ENCODE measurements at places on chromosomes 6 and 20.

DNA sequence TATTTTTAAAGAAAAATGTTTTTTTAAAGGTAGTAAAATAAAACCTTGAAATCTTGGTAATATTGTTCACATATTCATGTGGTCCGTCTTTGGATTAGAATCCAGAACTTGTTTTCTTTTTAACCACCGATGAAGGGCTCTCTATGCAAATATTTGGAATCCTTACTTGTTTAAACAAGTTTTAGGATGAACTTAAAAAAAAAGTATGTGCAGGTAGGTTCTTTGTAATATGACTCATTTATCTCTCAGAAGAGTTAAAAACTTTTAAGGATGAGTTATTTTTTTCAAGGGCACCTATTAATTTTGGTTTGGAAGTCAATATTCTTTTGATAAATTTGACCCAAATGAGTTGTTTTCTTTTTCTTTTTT lies 8.9 kb downstream of the DSP start:
- H3K27ac ChIP-seq: no peak overlapping the region
- H3K36me3 ChIP-seq: no peaks in the 10 kb centered on the region
- no peak overlapping the region for H3K4me3 ChIP-seq

GRCh38 chr20:18729231-18729825 lies 84.3 kb upstream of the SCP2D1 start:
- H3K4me3 ChIP-seq: peak overlapping the region; percentile 83
- peak overlapping the region; percentile 85 for H3K27ac ChIP-seq
- no peaks in the 10 kb centered on the region for H3K36me3 ChIP-seq
- H3K4me1 ChIP-seq: peaks cover 36% of the 10 kb centered on the region
- H3K27me3 ChIP-seq: no peaks in the 10 kb centered on the region
- DNase-seq: no peak

DNA sequence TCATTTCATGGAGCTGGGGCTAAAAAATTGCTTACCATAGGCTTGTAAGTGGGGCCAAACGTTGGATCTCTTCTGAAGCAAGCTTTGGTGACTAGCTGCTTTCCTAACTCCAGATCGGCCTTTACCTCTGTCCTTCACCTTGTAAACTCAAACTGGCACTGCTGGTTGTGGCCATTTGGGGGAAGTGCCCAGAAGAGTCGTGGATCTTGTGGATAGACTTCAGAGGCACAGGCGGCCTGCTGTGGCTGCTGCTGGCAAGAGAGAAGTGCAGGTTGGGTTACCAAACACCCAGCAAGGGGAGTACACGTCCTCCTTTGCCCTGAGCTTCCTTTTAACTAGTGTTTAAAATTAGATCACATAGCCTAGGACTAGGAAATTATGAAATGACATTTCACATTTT lies 36.8 kb upstream of the KLHL31 start:
- H3K27ac ChIP-seq: no peak overlapping the region
- H3K4me1 ChIP-seq: no peaks in the 10 kb centered on the region
- no peaks in the 10 kb centered on the region for H3K36me3 ChIP-seq
- no peak for DNase-seq
- no peaks in the 10 kb centered on the region for H3K27me3 ChIP-seq
- H3K4me3 ChIP-seq: no peak overlapping the region

GRCh38 chr6:22306741-22307466 lies 10.1 kb upstream of the PRL start:
- H3K4me3 ChIP-seq: no peak overlapping the region
- no peak overlapping the region for H3K27ac ChIP-seq
- peaks cover 9% of the 10 kb centered on the region for H3K4me1 ChIP-seq
- DNase-seq: no peak
- peaks cover 18% of the 10 kb centered on the region for H3K36me3 ChIP-seq
- H3K27me3 ChIP-seq: no peaks in the 10 kb centered on the region

- H3K4me3 ChIP-seq: no peak overlapping the region
- no peak for DNase-seq
- no peak overlapping the region for H3K27ac ChIP-seq
- no peaks in the 10 kb centered on the region for H3K27me3 ChIP-seq
- H3K4me1 ChIP-seq: peaks cover 26% of the 10 kb centered on the region
Measured at GRCh38 chr20:32438331-32438858, 80.3 kb downstream of the ASXL1 start.

DNA sequence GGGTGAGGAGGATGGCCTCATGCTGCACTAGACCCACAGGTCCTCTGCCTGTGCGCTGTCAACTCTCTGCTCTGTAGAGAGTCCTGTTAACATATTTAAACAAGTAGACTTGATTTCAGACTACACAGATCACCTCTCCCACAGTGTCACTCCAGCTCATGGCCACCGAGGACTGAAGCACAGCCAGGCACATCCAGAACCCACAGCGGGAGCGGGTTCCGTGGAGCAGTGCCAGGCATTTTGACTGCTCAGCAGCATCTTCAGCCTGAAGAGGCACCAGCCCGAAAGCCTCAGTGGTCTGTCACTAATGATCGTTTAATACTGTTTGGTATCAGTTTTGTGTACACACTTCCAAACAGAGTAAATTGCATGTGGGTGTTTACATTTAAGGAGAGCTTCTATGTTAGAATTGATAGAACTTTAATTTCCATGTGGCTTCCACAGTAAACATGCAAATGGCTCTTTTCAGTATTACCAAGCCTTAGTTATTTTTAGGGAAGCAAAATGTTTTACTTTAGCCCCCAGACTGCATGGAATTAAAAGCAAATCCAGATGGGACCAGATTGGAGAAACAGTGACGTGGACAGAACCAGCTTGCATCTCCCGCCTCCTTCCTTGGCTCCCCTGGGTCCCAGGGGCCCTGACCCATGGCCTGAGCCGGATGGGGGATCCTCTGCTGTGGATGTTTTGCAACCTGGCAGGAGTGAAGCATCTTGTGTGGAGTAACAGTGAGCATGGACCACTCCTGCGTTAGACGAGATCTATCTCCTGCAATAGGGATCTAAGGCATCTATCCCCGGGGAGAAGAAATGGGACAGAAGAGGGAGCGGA lies 196.7 kb upstream of the CDH4 start:
- H3K36me3 ChIP-seq: no peaks in the 10 kb centered on the region
- H3K27ac ChIP-seq: no peak overlapping the region
- H3K4me1 ChIP-seq: no peaks in the 10 kb centered on the region

DNA sequence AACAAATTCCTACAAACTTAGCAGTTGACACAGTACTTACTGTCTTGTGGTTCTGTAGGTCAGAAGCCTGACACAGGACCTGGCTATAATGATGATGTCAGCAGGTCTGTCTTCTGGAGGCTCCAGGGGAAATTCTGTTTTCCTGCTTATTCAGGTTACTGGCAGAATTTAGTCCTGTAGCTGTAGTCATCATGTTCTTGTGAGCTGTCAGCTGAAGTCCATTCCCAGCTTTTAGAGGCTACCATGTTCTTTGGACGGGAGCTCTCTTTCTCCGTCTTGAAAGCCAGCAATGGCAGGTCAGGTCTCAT lies 99.2 kb downstream of the HIVEP1 start:
- H3K27me3 ChIP-seq: no peaks in the 10 kb centered on the region
- H3K4me3 ChIP-seq: no peak overlapping the region
- H3K36me3 ChIP-seq: peaks cover 26% of the 10 kb centered on the region
- H3K27ac ChIP-seq: no peak overlapping the region

DNA sequence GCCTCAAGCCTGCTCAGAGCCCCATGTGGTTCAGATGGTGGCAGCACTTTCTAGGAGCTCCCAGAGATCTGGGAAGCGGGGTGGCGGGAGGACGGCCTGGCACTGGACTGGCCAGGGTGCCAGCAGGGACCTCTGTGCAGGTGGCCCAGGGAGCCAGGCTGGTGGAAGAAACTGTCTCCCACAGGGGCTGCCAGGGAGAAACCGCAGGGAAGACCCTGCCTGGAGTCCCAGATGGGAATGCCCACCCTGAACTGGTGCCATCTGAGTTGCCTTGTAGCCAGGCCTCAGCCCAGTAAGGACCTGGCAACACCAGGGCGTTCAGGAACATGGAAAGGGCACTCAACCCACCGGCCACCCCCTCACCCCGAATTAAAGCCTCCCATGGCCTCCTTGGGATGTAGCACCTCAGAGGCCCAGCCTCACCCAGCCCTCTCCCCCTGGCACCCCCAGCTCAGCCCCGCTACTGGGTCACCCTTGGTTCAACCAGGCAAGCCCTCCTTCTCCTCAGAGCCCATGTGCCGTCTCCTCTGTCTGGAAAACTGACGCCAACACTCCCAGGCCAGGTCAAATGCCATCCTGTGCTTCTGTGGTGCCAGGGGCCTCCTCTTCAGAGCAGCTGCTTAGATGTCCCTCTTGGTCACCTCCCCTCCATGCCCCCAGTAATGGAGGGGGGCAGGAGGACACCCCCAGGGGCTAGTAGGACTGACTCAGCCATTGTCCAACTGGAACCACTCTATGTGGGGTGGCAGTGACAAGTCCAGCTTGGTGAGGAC lies 5.9 kb upstream of the C20orf144 start:
- no peak overlapping the region for H3K4me3 ChIP-seq
- no peaks in the 10 kb centered on the region for H3K36me3 ChIP-seq
- peak overlapping the region; percentile 94 for H3K27ac ChIP-seq
- peaks cover 8% of the 10 kb centered on the region for H3K4me1 ChIP-seq
- no peak for DNase-seq

DNA sequence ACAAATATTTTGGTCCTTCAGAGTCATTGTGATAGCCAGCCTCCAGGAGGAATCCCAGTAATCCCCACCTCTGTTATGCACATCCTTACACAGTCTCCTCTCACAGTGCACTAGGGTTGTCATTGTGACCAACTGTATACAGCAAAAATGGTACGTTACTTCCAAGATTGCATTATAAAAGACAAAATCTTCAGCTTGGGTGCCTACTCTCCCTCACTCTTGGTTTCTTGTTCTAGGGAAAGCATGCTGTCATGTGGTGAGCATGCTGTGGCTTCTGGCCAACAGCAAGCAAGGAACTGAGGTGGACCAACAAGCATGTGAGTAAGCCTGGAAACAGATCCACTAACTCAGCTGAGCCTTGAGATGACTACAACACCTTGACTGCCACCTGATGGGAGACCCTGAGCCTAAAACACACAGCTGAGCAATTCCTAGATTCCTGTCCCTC lies 130.1 kb upstream of the DST start:
- H3K27me3 ChIP-seq: no peaks in the 10 kb centered on the region
- no peaks in the 10 kb centered on the region for H3K36me3 ChIP-seq
- no peaks in the 10 kb centered on the region for H3K4me1 ChIP-seq
- H3K4me3 ChIP-seq: no peak overlapping the region

GRCh38 chr6:25309886-25310285 lies 30.7 kb downstream of the CARMIL1 start:
- H3K27me3 ChIP-seq: no peaks in the 10 kb centered on the region
- no peak overlapping the region for H3K4me3 ChIP-seq
- no peak overlapping the region for H3K27ac ChIP-seq
- no peaks in the 10 kb centered on the region for H3K36me3 ChIP-seq
- DNase-seq: no peak
- peaks cover 18% of the 10 kb centered on the region for H3K4me1 ChIP-seq

DNA sequence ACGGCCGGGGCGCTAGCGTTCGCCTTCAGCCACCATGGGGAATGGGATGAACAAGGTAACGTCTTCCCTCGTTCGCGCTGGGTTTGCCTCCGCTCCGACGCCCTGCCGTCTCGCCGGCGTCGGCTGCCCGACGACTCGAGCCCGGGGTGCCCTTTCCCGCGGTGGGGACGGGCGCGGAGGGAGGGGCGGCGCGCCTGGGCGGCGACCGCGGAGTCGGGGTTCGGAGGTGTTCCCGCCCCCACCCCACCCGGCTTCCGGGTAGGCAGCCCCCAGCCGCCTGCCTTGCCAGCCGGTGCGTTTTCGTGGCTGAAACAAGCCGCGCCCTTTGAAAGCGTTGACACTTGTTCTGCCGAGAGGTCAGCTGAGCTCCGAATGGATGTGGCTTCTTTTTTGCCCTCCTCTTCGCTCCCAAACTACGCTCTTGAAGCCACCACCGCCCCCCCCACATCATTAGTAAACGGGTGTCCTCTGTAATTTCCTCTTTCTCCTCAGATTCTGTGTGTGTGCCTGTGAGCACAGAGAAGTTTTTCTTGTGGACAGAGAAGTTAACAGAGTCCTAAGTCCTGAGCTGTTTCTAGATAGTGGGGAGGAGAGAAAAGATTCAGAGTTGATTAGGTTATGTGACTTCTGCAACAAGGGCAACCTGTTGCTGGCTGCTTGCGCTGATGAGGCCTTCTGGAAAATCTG lies 362 bp downstream of the DUSP22 start:
- peak overlapping the region; percentile 97 for H3K27ac ChIP-seq
- no peaks in the 10 kb centered on the region for H3K27me3 ChIP-seq
- H3K4me1 ChIP-seq: peaks cover 73% of the 10 kb centered on the region

DNA sequence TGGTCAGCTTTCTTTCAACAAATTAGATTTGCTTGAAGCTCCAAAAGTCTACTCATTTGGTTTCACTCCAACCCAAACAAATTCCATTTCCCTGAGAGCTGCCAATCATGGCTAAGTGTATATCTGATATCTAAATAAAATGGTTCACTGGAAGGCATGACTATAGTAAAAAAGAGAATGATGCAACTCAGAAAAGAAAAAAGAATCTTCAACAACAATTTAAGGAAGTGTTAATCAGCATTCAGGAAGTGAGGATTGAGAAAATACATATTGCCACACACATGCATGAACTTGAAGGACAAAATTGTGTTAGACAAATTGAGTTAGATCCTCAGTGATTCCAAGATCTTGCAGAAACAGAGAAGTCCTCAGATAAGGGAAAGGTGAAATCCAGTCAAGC lies 972.9 kb upstream of the FLRT3 start:
- H3K36me3 ChIP-seq: peaks cover 5% of the 10 kb centered on the region
- H3K27me3 ChIP-seq: no peaks in the 10 kb centered on the region
- H3K4me3 ChIP-seq: no peak overlapping the region
- H3K4me1 ChIP-seq: peaks cover 3% of the 10 kb centered on the region

DNA sequence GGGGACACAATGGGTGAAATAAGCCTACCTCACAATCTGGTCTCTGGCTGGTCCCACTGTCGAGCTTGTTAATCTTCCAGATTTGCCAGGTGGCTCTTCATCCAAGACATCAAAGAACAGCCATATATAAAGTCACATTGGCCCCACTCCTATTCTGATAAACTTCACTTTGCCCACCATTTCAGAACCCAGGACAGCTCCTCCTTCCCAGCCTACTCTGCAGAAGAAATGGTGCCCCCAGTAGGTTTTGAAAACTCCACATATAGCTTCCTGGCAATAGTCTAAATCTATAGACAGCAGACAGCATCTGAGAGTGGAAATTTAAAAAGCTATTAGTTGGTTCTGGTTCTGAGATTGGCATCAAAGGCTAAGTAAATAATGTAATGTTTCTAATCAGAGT lies 143.1 kb upstream of the PCSK2 start:
- H3K36me3 ChIP-seq: no peaks in the 10 kb centered on the region
- H3K4me1 ChIP-seq: no peaks in the 10 kb centered on the region
- no peak overlapping the region for H3K27ac ChIP-seq
- no peaks in the 10 kb centered on the region for H3K27me3 ChIP-seq

DNA sequence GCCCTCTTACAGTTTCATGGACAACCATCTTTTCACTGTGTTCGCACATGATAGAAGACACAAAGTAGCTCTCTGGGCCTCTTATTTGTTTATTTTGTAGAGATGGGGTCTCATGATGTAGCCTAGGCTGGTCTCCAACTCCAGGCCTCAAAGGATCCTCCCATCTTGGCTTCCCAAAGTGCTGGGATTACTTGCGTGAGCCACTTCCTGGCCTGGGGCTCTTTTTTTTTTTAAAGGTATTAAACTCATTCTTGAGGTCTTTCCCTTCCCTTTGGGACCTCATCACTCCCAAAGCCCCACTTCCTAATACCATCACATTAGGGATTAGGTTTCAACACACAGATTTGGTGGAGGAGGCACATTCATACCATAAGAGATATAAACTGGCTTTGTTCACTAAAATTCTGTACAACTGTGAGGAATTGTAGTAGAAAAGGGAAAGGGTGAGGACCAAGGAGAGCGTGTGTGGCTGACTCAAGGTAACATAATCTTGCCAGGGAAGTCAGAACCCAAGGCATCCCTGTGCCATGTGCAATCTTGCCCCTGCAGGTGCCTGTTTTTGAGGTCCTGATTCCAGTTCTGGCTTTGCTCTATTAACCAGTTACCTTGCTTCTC lies 45.5 kb downstream of the EIF2S2 start:
- peaks cover 34% of the 10 kb centered on the region for H3K4me1 ChIP-seq
- no peak for DNase-seq
- no peaks in the 10 kb centered on the region for H3K36me3 ChIP-seq
- no peaks in the 10 kb centered on the region for H3K27me3 ChIP-seq
- H3K4me3 ChIP-seq: no peak overlapping the region
